CD4-positive, alpha-beta T cell treated with Interleukin-15 for 1 hour (primary cell): ENCODE measurements at places on chromosomes 5 and 9.
A peak's percentile ranks its signal among the peaks of the same experiment; 100 is the strongest.

DNA sequence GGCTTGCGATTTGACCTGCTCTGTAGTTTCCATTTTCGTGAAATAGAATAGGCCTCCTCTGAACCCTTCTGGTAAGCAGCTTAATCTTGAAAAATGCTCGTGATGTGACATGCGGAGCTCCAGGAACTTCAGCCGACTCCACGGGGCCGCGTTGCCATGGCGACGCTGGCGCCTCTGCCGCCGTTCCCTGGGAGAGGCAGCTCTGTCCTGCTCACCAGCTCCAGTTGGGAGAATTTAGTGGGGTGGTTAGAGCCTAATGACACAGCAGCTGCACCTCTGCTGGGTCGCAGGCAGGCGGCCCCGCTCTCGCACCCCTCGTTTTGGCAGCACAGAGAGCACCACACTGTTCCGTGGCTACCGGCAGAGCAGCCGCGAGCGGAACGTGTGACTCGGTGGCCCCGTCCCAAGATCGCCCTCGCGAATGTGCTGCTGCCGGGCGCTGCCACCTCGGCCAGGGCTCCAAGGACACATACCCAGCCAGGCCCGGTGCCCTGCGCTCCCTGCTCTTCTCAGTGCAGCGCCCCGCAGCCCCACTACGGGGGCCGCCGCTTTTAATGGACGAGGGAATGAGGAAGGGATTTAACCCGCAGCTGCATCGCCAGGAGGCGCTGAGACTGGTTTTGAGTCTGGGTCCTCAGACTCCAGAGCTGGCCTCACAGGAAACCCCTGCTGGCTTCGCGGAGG lies 131.2 kb upstream of the LMX1B start:
- DNase-seq = no peak

DNA sequence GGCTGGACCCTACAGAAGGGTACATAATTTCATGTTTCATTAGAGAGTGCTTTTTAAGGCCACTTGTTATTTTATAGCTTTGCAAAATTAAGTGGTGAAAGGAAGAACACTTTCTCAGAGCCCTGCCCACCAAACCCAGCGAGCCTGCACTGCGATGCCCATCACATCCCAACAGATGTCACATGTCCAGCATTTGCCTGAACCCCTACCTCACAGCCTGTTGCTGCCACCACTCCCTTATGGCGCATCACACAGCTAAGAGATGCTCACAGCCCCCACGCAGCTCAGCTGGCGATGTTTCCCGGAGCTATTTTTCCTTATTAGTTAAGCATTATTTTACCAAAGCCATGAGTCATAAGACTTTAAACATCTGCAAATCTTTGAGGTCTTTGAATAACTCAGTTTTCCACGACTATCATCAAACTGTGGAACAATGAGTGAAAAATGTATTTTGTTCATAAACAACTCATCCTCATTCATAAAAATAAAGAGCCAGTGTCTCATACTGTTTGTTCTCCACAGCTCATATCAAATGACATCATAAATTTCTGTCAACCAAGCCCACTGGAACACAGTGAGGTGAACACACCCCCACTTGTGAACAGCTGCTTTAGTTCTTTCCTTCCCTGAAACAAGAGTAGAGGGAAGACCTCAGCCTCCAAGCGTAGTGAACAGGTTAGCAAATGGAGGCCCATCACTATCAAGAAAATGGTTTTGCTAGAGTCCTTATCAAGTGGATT lies 104.9 kb downstream of the SYK start:
- DNase-seq = no peak

GRCh38 chr5:17326600-17327037 lies 109.2 kb downstream of the BASP1 start:
- no peak for DNase-seq

DNA sequence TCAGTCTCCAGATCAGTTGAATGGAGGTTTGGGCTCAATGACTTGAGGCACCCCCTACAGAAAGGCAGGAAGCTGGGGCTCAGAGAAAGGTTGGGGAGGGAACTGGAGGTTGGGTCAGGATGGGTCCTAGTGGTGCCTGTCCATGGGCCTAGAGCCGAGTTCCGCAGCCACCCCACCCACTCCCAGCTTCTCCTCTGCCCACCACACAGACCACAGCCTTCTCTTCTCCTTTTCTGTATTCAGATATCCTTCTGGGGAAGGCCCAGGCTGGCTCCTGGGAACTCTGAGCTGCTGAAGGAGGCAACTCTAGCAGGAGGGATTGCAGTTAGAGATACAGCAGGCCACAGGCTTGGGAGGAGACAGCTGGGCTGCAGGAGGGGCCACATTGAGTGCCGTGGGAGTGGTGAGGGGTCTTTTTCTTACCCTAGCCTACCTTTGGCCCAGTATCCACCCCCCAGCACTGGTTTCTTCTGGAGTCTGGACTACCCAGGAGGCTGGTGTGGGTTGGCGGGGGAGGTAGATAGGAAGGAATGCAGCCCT lies 15.4 kb upstream of the PTGS1 start:
- no peak for DNase-seq

- no peak for DNase-seq
These were observed 764.2 kb upstream of the ZNF608 start for GRCh38 chr5:125510651-125511050.

- no peak for DNase-seq
These were observed 68.3 kb upstream of the RGS7BP start for GRCh38 chr5:64437496-64437895.

GRCh38 chr5:158648631-158649030 lies 451.1 kb downstream of the EBF1 start:
- DNase-seq = no peak

DNA sequence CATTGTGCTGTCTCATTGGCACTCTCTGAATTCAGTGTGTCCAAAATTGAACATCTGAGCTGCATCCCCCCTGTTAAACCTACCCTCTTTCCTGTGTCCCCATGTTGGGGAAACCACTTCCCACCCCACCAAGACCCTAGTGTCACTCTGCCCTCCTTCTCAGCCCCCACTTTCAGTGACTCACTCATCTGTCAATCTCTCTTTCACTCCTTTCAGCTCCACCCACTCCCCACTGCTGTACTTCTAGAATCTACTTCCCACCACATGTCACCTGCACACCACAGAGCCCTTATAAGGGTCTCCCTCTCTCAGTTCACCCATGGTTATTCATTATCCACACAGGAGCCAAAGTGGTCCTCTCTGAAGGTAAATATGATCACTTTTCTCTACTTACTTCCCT lies 5.8 kb upstream of the SPOCK1 start:
- no peak for DNase-seq

- no peak for DNase-seq
These were observed 1.4 kb downstream of the EFNA5 start for GRCh38 chr5:107669096-107670031.

DNA sequence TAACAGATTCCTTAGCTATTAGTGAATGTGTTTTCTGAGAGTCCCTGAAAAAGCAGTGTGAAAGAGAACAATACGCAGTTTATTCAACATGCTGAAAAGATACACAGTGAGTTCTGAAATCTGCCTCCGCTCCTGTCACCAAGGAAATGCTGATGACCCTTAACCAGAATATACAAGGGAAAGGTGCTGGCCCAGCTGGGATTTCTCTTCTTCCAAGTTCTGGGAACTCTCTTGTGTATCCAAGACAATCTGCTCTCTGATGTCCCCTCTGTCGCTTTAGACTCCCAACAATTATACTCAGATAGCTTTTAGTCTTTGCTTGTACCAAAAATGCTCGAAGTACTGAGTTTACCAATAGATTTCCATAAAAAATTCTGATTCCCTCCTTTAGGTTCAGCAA lies 214.9 kb downstream of the TMEM167A start:
- DNase-seq = no peak

- DNase-seq = no peak
These were observed 334.4 kb downstream of the ARHGEF28 start for GRCh38 chr5:73960426-73960825.

DNA sequence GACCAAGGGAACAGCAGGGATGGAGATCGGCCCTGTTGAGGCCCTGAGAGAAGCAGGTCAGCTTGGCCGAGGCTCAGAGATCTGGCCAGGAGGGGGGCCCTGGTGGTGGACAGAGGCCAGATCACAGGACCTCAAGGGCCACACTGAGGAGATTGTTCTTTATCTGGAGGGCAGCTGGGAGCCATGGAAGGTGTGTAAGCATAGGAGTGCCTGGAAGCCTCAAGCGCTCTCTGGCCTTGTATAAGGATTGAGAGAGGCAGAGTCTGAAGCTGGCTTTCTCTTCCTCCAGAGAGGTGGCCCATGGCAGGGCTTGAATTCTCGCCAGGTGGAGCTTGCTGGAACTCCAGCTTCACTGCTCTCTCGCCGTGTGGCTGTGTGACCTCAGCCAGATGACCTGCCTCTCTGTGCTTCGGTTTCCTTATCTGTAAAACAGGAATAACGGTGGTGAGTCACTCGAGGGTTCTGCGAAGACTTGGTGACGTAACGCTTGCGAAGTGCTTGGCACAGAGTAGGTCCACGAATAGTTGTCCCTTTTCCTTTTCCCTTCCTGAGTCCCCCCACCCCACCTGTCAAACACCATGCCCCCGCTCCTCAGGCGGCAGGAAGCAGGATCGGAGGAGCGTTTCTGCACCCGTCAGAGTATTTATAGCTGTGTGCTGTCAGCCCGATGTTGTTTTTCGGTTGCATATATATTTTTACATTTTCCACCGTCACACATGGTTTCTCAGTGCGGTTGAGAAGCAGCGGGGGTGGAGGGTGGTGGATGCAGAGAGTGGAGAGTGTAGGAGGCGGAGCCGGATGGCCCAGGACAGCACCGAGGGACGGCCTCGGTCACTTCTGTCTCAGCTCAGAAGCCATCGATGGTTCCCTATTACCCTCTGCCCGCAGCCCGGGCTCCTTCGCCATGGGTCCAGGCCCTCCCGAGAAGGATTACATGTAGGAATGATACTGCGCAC lies 17.0 kb upstream of the CRB2 start:
- DNase-seq = peak; percentile 77

DNA sequence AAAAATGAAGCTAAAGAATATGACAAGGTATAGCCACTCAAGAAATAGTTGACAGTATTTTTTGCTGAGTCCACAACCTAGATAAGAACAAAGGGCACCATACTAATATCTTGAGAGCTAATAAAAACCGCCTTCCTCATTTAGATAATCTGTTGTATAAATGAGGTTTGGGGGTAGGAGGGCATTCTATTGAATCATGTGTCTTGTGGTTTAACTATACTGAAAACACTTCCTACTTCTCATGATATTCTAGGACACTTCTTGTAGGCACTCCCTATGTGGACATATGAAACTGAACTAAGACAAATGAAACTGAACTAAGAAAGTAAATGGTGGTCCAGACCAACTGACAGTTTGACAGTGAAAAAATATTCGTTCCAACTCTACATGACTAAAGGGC lies 1268.5 kb upstream of the C9orf72 start:
- no peak for DNase-seq

DNA sequence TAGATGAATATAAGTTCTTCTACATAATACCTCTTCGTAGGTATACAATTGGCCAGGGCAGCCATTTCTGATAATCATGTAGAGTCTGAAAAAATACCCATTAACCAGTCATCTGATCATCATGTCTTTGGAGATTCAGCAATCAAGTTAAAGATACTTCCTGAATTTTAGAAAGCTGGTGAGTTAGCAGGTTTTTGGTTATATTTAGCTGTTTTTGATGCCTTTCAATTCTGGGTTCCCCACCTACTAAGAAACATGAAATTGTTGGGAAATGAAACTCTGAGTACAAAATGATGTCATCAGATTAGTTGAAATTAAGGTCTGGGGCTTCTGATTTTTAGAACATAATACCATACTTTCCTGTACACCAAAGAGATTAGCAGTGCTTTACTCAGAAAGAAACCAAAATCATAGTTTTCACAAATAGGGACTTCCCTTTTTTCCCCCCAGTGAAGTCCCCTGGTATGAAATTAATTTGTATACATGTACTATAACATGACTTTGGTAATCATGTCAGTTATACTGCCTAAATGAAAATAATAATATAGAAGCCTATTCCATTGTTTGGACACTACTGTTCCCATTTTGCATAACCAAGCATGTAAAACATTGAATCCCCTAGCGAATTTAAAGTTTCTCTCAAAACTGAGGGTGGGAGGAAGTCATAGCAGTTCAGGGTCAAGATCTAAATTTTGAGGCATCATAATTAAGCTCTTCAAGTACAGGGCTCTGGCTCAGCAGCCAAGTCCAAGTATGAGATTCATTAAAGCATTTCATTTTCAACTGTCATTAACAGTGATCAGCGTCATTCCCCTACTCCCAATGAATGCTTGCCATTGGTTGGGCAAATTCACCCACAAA lies 17.9 kb downstream of the PRLR start:
- no peak for DNase-seq

- no peak for DNase-seq
These were observed 54.4 kb downstream of the CCDC192 start for GRCh38 chr5:127757576-127757975.

DNA sequence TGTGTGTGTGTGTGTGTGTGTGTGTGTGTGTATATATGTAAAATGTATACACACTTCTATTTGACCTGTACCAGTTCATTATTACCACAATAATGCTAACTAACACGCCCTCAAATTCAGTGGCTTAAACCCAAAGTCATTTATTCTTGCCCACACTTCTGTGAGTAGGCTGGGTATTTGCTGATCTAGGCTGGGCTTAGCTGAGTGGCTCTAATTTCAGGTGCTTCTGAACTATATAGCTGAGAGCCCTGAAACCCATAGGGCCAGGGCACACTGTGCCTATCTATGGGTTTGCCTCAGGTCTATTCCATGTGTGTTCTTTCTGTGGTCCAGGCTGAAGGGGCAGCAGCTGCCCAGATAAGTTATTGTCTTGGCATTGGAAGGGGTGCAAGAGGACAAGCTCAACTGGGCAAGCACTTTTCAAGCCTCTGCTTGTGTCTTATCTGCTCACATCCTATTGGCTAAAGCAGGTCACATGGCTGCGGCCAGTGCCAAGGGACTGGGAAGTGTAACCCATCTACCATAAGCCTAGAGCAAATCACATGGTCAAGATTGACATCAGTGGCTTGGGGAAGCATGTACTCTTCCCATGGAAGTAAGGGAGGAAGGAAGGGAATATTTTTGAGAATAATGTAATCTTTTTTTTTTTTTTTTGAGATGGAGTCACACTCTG lies 139.9 kb downstream of the PALM2AKAP2 start:
- DNase-seq = no peak

DNA sequence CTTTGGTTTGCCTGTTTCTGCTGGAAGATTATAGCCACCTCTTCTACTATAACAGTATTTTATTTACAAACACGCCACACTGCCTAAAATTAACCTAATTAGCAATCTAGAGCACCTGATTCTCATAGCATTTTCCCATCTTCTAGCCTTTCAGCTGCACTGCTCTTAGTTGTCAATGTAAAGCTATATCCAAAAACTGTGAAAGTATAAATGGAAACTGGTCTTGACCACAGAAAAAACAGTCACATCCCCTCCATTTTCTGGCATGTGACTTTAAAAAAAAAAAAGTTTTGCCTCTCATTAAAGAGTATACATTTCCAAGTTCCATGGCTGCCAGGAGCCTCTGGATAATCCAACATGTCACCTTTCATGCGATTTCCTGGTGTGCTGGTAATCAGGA lies 287.8 kb downstream of the DTWD2 start:
- no peak for DNase-seq
